ENCODE measurements at places on chromosomes 12 and 14. TPM values are rescaled to one million over a fixed set of nuclear protein-coding genes. Genes with fewer than 3 reads are reported as not detected.

HOXC6 gene
- 0.66 TPM for total RNA-seq

CLEC9A gene
- not detected for total RNA-seq

ADAM20 gene
- total RNA-seq = 1.2 TPM

LRRC9 gene
- total RNA-seq = not detected

KCNC2 gene
- total RNA-seq = not detected

TMEM30B gene
- 0.09 TPM for total RNA-seq

SMCO2 gene
- 0.36 TPM for total RNA-seq

CLEC2A gene
- not detected for total RNA-seq

FSCB gene
- total RNA-seq = not detected

GALNT8 gene
- total RNA-seq = 0.63 TPM

PRIM1 gene
- 4.6 TPM for total RNA-seq

NFE2 gene
- not detected for total RNA-seq

FAM181A gene
- not detected for total RNA-seq
